ENCODE measurements at places on chromosomes 11 and 22.

DNA sequence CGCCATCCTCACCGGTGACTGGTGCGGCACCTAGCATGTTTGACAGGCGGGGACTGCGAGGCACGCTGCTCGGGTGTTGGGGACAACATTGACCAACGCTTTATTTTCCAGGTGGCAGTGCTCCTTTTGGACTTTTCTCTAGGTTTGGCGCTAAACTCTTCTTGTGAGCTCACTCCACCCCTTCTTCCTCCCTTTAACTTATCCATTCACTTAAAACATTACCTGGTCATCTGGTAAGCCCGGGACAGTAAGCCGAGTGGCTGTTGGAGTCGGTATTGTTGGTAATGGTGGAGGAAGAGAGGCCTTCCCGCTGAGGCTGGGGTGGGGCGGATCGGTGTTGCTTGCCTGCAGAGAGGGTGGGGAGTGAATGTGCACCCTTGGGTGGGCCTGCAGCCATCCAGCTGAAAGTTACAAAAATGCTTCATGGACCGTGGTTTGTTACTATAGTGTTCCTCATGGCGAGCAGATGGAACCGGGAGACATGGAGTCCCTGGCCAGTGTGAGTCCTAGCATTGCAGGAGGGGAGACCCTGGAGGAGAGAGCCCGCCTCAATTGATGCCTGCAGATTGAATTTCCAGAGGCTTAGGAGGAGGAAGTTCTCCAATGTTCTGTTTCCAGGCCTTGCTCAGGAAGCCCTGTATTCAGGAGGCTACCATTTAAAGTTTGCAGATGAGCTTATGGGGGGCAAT is 1.1 kb downstream of the NEAT1 start:
- no peak for DNase-seq

GRCh38 chr22:31425331-31426050 is 26.1 kb downstream of the DRG1 start:
- no peak for DNase-seq

GRCh38 chr11:17387811-17388210 is 648 bp downstream of the KCNJ11 start:
- DNase-seq: no peak

DNA sequence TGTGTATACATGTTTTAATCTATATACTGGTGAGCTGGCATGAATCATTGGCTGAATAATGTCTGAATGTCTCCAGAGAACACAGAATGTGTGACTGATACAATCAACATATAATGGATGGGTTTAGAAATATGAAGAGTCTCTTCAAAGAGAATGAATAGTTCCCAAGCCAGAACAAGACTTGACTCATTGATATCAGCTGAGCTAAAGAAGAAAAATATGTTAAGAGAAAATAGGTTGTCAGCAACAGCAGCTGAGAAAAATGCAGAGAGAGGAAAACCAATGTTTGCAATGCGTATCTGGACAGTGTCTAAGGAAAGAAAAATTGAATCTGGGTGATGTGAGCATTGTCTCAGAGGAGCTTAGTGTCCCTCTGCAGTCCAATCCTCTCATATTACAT is 1281.8 kb upstream of the TENM4 start:
- no peak for DNase-seq

DNA sequence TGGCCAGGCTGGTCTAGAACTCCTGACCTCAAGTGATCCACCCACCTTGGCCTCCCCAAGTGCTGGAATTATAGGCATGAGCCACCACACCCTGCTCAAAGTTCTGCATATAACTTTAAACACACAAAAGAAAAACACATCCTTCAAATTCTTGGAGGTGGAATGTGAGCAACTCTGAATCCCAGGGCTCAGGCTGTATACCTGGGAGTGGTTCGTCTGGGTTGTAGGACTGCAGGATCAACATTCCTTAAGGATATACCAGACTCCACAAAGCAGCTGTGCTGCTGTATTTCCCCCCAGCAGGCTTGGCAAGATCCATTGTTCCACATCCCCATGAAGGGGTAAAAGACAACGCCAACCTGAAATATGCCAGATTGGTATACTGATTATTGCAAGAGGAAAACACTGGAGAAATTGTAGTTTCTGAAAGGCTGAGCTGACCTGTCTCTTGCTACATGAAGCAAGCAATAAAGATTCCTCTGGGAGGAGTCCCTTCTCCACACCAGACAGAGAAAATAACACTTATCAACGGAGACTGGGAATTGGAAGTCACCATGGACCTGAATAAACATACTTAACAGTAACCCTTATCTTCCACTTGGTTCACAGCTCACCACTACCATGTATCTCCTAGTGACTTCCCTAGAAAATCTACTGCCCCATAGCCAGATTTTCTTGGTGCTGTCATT is 12.2 kb upstream of the RPS3 start:
- no peak for DNase-seq

DNA sequence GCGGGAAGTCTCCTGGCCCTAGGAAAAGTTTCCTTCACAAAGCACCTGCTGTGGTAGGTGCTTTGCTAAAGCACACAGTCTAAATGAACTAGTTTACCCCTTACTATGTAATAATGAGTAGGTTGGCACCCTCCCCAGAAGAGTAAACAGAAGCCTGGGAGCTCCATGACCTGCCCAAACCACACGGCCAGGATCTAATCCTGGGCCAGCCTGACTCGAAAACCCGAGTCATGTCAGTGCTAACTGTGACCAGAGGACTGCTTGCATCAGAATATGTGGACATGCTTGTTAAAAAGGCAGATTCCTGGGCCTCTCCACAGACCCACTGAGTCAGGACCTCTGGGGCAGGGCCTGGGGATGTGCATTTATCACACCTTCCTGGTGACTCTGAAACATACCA is 67.7 kb downstream of the PANX1 start:
- DNase-seq: no peak

GRCh38 chr11:116311206-116311605 is 461.6 kb downstream of the BUD13 start:
- no peak for DNase-seq

DNA sequence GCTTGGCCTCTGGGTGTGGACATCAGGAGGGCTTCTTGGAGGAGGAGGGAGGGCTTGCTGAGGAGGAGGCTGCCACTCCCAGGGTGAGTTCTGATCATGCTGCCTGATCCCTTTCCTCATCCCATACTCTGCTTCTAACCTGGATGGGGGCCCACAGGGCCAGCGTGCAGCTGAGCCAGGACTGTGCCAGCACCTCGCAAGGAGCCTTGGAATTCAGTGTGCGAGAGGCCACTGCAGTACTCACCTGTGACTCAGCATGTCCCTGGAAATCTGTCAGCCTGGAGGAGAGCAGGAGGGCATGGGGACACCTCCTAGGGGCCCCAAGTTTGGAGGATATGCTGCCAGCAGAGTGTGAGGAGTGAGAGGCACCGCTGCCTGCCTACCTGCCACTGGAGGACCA is 4.2 kb upstream of the GAB4 start:
- no peak for DNase-seq

DNA sequence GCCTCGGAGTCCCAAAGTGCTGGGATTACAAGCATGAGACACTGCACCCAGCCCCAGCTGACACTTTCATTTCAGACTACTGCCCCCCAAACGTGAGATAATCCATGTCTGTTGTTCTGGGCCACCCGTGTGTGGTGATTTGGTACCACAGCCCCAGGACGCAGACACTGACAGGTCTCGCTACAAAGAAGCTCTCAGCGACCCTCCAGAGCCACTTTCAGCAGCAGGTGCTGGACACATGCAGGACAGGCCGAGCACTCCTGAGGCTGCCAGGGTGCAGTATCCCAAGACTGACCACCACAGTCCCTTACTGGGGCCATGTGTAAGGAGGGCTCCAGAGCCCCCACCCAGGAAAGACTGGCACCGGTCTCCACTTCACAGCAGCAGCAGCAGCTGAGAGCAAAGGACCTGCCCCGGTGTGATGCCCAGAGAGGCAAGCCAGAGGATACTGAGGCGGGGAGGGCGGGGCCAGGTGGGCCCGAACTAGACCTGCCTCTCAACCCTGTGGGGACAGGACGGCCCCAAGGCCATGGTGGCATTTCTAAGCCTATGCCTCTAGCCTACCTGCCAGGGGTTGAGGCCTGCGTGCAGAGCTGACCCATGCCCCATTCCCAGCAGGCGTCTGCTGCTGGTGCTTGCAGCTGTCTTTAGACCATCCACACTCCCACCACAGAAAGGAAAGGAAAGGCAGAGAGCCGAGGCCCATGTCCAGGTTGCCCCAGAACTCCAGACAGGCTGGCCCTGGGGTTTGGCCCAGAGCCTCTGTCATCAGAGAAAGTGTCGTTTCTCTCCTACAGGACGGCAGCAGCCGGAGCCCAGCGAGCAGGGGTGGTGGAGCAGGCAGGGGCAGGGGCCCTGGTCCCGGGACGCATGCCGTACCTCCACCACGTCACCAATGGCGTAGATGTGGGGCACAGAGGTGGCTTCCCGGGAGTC is 28.0 kb upstream of the GNB1L start:
- no peak for DNase-seq

- DNase-seq: no peak
Measured at GRCh38 chr11:72627594-72628281, 46.5 kb downstream of the PDE2A start.

DNA sequence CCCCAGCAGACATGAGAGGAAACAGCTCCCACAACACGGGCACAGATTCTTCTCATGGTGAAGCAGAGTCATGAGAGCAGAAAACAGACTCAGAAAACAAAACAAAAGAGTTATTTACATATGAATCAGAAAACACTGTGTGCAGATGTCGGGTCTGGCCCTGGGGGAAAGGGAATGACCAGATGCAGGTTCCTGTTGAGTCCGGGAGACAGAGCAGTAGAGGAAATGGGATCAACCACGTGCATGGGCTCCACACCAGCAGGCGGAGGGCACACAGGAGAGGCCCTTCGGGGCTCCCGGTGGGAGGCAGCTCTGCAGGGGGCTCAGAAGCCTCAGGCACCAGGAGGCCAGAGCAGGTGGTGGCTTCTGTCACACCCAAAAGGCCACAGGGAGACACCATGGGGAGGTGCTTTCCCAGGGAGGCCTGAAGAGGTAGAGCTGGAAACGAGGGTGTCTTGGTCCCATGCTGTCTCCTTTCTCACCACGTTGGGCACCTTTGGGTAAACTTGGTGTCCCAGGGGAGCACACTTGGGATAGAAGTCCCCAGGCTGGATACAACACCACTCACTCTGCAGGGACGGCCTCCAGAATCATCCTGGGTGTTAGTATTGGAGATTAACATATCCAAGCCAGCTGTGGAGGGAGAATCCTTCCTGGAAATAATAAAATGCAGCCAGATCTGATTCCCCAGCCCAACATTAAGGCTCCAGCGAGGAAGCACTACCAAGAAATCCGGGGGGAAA is 764.7 kb downstream of the BRD1 start:
- DNase-seq: no peak

DNA sequence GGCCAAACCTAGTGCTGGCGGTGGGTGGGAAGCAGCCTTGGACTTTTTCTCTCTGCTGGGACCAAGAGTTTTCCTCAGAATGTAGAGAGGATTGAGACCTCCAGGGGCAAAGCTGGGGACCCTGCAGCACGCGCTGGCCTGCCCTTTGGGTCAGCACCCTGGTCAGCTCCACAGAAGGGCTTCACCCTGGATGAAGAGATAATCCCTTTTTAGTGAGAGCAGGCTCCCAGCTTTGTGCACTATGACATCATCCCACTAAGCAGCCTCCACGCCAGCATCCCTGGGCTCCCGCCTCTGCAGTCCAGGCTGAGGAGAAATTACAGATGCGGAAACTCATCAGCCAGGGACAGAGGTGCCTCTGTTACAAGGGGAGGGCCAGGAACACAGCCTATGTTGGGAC is 23.5 kb downstream of the DRICH1 start:
- DNase-seq: no peak

GRCh38 chr11:69512136-69512535 is 30.7 kb downstream of the LINC01488 start:
- DNase-seq: no peak

GRCh38 chr11:116581349-116581748 is 191.4 kb downstream of the BUD13 start:
- no peak for DNase-seq

DNA sequence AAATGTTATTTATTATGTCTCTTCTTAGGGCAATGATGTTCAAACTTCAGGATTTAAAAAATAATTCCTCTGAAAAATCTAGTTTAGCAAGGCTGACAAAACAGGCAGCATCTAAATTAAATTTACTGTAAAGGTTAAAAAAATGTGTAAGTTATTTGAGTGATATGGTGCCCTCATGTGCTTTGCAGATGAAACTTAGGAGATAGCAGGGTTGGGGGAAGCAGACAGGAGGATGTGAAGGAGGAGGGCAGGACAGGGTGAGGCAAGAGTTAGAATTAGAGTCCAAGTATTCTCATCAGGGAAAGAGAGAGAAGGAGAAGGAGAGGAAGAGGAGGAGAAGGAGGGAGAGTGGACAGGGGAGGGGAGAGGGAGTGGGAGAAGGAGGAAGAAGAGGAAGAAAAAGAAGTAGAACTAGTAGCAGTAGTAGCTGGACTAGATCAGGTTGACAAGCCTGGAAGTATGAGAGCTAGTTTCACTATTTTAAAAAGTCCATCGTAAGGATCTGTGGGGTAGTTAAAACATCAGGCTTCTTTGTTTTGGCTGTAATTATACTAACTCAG is 141.2 kb upstream of the SESN3 start:
- no peak for DNase-seq

- no peak for DNase-seq
Measured at GRCh38 chr22:43317239-43317638, 25.9 kb downstream of the SCUBE1 start.

- DNase-seq: no peak
Measured at GRCh38 chr11:47857892-47858543, 9.9 kb upstream of the NUP160 start.

DNA sequence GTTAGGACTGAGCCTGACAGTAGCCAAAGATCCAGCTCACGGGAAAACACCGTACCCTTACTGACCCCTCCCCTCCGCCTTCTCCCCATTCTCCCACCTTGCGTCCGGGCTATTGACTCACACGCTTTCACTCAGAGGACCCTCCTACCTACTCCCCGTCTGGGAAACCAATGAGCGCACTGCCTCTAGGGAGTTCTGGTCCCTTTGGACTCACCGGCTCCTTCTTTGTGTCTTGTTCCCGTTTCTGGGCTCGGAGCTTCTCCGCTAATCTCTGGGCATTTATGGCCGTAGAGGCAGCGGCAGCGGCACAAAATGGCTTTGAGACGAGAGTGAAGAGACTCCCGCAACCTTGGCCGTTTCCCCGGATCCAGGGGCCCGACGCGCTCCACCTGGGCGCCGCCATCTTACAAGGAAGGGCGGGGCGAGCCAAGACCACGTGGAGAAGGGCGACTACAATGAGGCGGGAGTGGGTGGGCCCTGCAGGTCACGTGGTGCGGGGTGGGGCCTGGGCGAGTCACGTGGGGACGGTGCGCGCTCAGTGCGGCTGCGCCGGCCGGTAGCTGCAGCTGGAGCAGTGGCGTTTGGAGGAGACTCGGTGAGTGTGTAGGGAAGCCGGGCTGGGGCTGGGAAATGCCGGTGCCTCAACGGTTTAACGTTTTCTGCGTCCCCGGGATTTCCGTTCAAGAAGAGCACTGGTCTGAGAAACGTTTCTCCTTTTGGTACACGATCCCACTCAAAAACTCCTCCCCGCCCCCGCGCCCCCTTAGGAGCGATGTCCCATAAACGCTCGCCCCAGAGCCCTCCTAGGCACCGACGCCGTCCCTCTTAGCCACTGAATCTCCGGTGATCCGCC is at the start of the genes FAM118B and RPUSD4:
FAM118B (plus strand) TSS at position 547 of the 853 bp plus-strand sequence. CDS start 23,220 bp downstream, outside the sequence.
RPUSD4 (minus strand) TSS at position 415 of the 853 bp plus-strand sequence; CDS start at position 403, 12 bp downstream.
- DNase-seq: peak; percentile 94

- DNase-seq: no peak
Measured at GRCh38 chr11:133922078-133922870, 34.5 kb downstream of the IGSF9B start.

Measured in NCI-H510A (cell line).